ENCODE measurements at places on chromosomes 7 and 10.

- no peak for DNase-seq
Measured at GRCh38 chr7:29569648-29570047, 6.0 kb downstream of the PRR15 start.

- no peak for DNase-seq
Measured at GRCh38 chr7:82677493-82677892, 233.9 kb upstream of the CACNA2D1 start.

DNA sequence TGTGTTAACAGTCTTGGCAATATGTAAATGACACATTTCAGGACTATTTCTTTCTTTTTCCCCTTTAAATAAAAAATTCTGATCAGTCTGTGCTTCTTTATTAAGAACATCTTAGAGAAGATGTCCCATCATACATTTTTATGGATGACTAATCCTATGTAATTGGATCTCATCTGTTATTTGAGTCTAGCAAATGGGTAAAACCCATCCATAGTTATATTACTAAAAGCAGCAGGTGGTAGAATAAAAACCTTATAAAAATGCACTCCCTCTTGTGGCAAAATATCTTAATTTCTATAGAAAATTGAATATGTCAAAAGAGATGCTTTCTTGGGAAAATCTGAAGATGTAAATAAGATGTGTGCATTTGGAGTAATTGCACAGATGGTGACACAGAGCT, 35.3 kb downstream of the TRRAP start:
- no peak for DNase-seq

DNA sequence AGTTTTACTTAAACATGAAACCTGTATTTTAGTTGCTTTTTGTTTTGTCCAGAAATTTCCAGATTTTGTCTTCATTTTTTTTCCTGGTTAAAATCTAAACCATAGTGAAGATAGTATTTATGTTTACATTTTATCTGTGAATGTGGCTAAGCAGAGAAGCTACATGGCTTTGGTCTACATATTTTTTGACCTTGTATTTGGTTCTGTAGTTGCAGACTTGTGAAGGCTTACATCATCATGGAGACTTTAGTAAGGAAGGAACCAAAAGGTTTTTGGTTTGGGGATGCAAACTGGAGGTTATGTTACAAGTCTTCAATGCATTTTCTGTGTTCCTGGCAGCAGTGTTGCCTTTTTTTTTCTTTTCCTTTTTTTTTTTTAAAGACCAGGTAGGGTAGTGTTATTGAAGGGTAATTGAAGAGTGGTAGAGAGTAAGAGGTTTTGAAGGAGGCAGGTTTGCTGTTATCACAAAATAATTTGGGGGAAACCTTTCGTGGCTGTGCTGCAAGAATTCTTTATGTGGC, 30.9 kb upstream of the VDAC2 start:
- DNase-seq, result no peak

GRCh38 chr10:89256340-89256739, 4.8 kb upstream of the LIPA start:
- DNase-seq, result no peak

DNA sequence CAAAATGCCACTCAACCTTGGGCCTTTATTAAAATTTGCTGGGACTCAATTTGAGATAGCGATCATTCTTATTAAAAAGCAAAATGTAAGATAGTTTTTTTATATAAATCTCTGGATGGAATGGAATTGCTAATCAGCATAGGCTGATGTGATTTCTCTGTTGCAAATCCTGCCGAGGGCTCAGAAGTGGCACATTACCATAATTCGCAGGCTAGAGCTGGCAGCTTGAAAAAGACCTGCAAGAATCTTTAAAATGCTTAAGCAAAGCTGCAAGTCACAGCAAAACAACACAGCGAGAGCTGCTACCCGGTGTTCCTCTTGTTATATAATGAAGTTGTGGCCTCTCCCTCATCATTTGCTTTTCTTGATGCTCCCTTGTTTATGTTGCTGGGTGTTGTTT, 448.1 kb downstream of the GATA3 start:
- DNase-seq, result no peak

GRCh38 chr7:110187877-110188554, 902.9 kb upstream of the LRRN3 start:
- DNase-seq, result no peak
